Activated gamma-delta T cell (primary cell): ENCODE measurements at places on chromosomes 12 and 14.

- DNase-seq = no peak
These were observed 343.8 kb downstream of the ADAMTS20 start for GRCh38 chr12:43208221-43208620.

DNA sequence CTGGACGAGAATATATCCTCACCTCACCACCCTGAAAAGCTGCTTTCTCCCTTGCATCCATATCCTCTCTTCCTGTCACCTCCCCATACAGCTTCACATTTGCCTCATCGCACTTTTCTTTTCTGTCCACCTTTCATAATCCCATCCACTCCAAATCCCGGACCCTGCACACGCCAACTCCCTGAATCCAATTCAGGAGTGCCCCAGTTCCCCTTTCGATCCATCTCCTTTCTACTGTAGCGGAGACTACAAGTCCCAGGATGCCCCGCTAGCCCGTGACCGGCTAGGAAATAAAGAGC, 2.5 kb downstream of the TMEM253 start:
- no peak for DNase-seq

- no peak for DNase-seq
These were observed 280.3 kb upstream of the DIO2 start for GRCh38 chr14:80491650-80492049.

DNA sequence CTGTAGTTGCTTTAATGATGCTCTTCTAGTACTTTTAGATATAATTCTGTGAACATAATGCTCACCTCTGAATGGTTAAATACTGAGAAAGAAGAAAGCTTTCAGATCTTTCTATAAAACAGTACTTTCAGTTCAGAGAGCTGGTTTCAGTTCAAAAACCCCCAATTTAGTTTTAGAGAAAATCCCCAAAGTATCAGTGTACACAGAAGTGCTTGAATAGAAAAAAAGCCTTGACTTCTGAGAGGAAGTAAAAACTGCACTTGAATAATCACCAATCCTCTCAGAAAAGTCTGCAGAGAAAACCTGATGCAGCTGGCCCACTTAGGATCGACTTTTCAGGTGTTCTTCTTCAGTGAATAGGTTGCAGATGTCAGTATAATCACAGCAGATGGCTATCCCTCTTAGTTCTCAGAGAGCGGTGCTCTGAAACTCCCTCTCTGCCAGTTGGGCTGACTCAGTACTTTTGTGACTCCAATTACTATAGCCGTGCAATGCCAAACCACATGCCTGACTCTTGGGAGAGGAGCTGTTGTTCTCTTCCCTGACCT, 616.3 kb downstream of the LRFN5 start:
- no peak for DNase-seq

DNA sequence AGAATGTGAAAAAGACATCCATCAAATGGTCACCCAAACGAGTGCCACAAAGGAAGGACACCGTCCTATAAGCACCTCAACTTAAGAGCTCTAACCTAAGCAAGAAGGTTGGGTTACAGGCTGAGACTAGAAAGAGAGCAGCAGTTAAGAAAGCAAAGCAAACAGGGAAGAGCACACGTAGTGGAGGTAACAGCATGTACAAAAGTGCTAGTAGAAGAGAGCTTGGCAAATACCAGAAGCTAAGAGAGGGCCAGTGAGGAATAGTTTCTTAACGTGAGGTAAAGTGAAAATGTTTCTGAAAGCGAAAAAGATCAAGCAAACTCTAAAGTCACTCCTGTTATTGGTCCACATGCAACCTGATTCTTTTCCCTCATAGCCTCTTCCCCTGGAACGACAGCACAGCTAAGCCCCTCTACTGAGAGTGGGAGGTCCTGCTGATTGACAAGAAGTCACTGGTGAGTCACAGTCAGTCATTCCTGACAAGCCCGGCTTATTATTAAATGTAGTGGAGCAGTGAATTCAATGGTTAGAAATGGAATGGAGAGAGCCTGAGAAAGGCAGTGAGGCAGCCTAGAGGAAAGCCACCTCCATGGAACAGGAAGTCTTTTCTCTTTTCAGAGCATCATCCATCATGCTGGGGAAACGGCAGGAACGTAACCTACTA, 204.4 kb downstream of the SLC25A21 start:
- DNase-seq = no peak

DNA sequence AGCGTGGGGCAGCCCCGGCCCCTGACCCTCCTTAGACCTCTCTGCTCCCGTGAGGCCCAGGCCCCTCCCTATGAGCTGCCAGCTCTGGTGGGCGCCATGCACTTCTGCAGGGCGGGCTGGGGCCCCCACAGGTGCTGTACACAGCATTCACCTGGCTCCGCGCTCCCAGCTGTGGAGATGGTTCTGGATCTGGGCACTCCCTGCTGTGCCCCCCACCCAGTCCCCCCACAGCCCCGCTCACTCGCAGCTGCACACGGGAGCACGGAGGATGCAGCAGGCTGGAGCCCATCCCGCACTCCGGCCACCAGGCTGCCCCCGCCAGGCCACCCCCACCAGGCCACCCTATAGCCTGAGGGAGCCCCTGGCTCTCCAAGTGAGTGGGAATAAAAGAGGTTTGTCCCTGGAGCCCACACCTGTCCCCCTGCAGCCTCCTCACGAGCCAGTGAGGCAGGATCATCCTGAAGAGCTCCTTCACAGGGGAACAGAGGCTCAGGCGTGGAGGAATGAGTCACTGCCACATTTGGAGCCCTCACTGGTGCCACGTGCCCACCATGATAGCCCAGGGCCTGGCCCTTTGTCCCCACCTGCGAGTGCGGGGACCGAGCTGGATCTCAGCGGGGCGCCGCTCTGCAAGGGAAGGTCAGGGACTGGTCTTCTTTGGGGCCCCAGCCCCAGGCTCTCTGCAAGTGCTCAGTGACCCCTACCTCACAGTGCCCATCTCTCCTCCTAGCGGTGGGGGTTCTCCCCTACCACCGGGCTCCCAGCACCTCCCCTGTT, 1.9 kb downstream of the ADSS1 start:
- no peak for DNase-seq

- no peak for DNase-seq
These were observed 281.7 kb upstream of the AMIGO2 start for GRCh38 chr12:47361389-47362021.

- no peak for DNase-seq
These were observed 1.8 kb downstream of the ITGA7 start for GRCh38 chr12:55705782-55706402.

DNA sequence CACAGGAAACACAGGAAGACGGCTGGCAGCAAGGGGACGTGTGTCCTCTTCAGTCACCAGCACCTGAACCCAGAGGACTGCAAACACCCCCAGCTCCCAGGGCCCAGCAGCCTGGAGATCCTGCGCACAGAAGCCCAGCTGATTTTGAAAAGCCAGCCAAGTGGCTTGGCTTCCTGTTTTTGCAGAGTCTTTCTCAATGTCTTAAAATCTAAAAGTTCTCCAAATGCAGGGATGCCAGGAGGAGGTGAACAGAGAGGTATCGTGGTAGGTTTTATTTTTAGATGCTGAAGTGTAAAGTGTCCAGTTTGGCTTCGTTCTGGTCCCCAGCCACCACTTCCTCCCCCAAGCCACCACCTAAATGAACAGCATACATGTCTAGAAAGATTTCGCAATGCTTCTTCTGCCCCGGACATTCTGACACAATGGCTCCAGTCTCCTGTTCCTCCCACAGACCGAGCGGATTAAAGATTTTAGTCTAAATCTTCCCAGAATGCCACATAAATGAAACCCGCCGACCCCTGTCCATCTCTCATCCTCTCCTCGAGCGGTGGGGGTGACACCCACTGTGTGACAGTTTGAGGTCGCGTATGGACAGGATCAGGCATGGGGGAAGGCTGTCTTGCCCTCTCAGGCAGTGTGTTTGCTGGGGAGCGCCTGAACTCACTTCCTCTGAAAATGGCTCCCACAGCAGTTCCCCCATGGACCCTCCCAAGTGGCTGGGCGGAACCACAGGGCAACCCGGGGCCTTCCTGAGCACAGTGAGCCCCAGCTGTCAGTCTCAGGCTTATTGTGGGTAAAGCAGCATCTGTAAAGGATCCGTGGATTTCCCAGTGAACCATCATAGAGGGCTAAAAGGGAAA, 41.6 kb downstream of the ITPK1 start:
- DNase-seq = no peak

DNA sequence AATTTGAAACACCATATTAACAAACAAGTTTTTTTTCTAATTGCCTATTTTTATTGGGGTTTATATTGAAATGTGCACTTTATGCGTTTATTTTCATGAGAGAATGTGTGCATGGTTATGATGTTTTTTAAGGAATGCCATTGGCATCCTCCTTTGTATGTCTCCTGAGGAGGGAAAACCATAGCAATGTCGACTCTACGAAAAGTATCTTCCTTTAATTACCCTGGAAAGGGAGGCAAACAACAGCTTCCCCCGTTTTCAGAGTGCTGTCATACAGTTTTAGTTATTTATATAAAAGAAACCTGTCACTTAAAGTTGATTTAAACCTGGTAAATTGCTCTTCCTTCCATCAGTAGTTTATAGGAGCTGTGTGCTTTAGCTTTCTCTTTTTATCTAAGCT, 117.4 kb downstream of the PLEKHA5 start:
- DNase-seq = no peak

DNA sequence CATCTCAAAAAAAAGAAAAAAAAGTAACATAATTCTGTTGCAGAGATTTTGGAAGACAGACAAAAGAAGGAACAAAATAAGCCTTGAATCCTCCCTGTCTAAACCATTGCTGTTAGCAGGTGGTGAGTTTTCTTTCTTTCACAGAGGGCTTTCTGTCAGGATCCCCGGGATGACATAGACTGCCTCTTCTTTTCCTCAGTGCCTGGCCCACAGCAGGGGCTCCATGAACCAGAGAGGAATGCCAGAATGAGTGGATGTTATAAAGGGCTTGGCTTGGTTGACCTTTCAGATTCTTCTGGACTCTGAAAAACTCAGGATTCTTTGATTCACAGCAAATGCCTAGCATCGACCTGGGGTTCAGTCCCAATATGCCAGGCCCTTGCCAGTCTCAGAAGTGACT, 45.8 kb upstream of the CORO1C start:
- DNase-seq = no peak

DNA sequence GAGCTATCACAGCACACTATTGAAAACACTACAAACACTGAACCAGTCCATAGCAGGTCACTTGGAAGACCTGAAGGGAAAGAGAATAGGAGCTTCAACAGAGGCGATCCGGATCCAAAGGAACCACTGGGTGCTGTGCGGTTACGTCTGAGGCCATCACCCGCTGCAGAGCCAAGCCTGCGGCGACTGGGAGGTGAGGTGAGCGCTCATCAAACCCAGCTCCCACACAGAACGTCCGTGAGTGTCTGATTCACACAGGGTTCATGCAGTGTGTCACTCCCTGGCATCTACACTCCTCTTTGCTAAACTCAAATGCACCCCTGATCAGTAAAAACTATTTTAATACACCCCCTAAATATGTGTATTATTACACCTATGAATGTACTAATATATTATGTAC, 64.1 kb downstream of the TMEM132D start:
- DNase-seq = no peak

DNA sequence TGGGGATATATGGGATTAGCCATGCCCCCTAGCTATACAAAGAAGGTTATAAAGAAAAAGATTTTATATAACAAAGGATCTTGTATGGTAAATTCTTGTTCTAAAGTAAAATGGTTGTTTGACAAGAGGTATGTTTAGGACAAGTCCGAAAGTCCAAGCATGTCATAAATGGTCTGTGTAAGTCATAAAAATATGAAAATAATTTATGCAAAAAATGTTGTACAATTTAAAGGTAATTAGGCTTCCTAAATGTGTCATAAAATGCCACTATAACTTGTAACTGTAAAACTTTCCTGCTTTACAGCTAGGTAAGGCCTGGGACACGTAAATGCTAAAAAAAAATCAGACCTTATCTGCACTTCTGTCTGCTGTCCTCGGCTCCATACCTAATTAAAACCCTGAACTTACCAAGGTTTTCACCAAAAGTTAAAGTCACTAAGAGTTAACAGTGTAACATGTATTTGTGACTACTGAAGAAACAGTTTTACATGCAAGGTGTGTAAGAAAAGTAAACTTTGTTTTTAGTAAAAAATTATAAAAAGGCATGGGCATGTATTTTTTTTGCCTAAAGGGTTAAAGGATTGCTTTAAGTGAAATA, 110.0 kb upstream of the RESF1 start:
- no peak for DNase-seq

- DNase-seq = no peak
These were observed 191.1 kb upstream of the PRICKLE1 start for GRCh38 chr12:42780671-42781070.

DNA sequence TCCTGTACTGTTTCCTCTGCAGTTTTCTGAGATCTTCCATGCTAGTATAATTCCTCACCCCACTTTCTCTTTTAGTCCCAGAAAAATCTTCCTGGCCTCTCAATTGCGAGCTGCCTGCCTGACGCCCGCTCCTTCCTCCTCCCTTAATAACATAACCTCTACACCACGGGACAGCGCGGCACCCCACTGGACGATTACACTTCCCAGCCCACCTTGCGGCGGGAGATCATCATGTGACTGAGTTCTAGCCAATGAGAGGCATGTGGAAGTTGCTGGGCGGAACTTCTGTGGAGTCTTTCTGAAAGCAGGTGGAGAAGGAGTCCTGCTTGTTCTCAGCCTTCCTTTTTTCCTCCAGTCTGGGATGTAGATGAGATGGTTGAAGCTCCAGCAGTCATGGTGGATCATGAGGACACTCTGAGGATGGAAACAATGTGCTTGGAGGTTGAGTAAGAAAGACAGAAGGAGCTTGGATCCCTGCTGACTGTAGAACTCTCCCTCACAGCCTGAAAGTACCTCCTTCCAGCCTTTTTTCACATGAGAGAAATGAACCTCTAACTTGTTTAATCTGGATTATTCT, 133.6 kb upstream of the VRK1 start:
- DNase-seq = no peak

DNA sequence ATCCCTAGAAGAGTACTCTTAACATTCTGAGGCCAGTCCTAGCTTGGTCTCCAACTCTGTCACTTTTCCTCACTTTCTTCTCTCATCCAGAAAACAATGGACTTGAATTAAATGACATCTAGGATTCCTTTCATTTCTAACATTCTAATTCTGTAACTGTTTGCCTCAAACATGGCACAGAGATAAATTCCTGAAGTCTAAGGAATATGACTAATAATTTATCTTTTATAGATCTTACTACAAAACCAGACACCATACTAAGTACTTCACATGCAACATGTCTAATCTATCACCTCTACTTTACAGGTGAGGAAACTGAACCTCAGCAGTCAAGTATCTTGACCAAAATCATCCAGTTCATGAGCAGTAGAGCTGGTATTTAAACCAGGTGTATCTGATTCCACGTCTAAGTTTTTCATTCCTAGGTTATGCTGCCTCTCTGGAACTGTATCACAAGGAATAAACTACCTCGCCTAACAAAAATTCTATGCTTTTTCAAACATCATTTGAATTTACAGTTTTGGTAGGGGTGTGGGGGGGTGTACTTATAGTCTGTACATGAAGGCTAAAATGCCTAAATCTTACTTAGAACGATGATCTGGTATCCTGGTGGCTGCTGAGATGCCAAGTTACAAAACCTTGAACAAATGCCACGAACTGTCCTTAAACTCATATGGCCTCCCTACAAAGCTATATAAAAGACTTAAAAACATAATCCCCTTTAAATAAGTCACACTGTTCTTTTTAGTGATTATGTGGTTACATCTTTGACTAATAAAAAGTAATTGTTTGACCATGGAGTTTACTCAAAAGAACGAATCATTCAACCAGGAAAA, 41.6 kb downstream of the ATXN2 start:
- no peak for DNase-seq

GRCh38 chr12:38919191-38919590, 13.8 kb upstream of the CPNE8 start:
- DNase-seq = no peak

GRCh38 chr14:90577661-90578282, 180.9 kb downstream of the CALM1 start:
- DNase-seq = no peak

GRCh38 chr14:71583194-71583593, 349.0 kb upstream of the RGS6 start:
- DNase-seq = no peak
